T-helper 2 cell (primary cell): ENCODE measurements at places on chromosomes 5 and 9.

GRCh38 chr5:79241535-79241979 lies 5.6 kb downstream of the JMY start:
- no peak for DNase-seq

GRCh38 chr5:6730407-6730806 lies 17.2 kb downstream of the TENT4A start:
- peak; percentile 55 for DNase-seq

DNA sequence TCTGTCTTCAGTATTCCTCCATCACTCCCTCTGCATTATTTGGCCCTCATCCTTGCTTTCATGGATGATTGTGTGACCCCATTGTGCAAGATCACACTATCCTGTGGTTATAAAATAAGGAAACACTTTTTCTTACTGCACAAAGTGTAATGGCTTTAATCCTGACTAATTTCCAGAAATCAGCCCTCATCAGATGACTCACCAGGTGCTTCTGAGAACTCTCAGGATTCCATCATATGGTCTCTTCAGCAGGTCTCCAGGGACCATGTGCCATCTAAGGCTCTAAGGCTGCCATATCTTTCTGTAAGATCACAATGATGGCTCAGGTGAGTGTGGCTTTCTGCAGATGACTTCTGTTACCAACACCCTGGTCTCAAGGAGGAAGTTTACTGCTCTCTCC lies 27.3 kb upstream of the FER start:
- no peak for DNase-seq

DNA sequence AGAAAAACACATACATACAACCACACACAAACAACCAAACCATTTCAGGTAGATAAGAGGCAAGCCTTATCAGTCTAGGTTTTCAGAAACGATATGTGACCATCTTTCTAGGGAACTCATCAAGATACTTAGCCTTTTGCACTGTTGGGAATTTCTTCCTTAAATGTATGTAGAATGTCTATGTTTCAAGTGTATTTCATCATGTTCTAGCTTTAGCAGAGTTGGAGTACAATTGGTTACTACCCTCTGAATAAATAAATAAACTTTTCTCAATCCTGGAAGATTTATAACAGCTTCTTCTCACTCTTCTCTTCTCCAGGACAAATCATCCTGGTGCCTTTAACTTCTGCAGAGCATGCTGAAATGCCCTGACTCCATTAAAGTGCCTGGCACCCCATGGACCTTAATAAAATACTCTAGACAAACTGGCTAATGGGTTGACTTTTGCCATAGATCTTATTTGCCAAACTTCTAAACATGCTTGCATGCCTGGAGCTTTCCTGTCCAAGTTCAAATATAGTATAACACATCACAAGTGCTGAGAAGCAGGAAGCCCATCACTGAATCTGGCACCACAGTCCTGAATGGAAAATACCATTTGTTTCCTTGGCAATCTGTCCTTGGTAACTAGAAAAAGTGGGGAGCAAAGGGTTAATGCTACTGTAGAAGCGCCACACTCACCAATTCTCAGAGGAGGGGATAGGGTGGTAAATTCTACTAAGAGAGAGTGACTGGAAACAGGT lies 33.1 kb upstream of the ZNF462 start:
- DNase-seq = no peak

DNA sequence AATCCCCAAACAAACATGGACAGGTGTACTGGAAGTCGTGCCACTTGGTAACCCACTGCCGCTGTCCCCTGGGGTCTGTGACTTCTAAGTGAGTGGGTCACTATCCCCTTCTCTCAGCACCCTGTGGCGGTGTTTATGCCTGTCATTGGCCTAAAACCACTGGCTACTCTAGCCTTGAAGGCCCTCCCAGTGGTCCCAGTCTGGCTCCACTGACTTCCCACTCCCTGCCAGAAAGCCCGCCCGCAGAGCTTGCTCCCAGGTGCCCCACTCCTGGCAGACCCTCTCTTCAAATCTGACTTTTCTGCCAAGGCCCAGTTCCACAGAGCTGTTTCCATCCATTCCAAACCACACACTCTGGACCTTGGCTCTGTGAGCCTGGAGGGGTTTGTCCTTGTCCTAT lies 274.5 kb downstream of the HSPA4 start:
- no peak for DNase-seq

DNA sequence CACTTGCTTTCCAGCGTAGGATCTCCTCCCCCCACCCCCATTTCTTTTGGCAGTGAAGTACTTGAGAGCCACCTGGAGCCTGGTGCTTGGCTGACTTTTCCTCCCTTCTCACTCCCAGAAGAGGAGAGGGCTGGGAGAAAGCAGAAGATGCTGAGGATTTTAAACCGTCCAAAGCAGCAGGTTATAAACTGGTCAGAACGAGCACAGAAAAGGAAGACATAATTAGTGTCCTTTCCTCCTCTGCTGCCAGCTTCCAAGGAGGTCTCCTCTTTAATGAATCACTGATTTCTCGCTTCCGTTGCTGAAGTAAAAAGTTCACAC lies 563 bp upstream of the FGF10 start:
- no peak for DNase-seq
